ENCODE measurements at places on chromosomes 6 and 20.

DNA sequence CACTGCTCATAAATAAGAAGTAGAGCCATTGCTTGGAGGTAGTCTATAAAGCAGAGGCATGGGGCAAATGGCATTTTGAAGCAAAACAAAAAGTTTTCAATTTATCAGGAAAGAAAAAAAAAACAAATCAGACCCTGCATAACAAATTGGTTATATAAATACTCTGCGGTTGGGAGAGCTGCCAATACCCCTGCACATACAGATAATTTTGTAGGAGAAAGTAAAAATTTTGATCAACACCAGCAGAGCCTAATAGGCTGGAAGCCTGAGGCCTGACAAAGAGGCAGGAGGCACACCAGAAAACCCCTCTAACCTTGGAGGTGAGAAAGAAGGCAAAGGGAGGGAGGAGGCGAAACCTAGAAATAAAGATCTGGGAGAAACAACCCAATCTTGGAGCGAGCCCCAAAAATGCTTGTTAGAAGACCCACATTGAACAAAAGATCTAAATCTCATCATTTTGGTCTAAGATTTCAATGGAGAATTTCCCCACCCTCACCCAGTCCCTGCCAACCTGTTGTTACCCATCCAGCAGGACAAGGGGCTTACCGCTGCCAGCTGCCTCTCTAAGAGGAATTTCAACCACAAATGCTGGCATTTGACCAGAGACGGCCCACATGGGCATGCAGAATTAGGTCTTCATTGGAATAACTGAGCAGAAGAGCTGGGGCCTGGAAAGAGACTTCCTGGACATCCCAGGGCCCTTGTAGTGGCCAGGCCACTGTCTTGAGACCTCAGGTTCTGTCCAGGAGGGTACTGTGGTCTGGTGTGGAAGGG, 28.4 kb downstream of the FOXA2 start:
- DNase-seq, result no peak

- no peak for DNase-seq
These were observed 169.5 kb upstream of the LAMA2 start for GRCh38 chr6:128713461-128713860.

GRCh38 chr20:23569570-23569969, 1.3 kb upstream of the CST9L start:
- DNase-seq, result no peak

DNA sequence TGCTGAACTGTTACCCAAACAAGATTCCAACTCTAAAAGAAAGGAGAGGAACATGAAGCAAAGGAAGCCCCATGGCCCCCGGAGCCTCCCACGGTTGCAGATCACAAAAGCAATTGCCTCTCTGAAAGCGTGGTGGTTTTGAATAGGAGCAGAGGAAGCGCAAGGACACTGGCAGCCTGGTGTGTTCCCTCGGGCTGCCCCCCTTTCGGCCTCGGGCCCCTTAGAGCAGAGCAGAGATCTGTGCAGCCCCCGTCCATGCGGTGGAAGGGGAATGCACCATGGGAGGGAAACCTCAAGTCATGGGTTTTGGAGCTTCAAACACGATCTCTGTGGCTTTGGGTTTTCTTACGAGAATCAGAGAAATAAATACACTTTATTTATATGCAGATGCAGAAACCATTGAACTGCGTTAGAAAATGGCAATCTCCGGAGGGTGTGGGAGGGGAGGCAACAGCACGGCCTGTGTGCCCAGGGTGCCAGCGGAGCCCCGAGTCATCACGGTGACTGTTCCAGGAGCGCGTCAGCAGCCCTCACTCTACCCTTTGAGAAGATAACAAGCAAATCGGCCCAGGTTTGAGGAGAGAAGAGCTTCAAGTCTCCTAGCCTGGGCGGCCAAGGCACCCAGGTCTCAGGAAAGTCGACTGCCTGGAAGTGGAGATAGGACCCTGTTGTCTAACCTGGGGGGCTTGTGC, 20.5 kb downstream of the FOXF2 start:
- DNase-seq, result no peak

DNA sequence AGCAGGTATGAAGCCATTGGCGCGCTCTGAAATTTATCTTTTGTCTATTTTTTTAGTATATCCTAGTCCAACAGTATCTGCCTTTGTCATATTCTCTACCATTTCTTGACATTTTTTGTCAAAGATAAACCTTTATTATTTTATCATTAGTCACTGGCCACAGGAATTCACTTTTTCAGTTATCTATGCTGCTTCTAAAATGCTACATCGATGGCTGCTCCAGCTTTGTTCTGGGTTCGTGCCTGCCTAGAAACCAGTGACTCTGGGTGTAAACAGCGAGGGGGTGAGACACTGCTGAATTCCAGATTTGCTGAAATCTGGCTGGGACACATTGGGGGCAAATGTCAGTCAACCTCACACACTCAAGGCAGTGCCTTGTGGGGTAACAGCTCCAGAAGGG, 193.4 kb downstream of the CDC5L start:
- no peak for DNase-seq

- no peak for DNase-seq
These were observed 18.4 kb upstream of the ULBP3 start for GRCh38 chr6:150087336-150087735.

- DNase-seq, result no peak
These were observed 11.2 kb upstream of the ZNFX1 start for GRCh38 chr20:49288784-49289696.

- DNase-seq, result no peak
These were observed 69.3 kb upstream of the STMND1 start for GRCh38 chr6:17032590-17032987.

- DNase-seq, result no peak
These were observed 190.8 kb downstream of the TBC1D32 start for GRCh38 chr6:121143476-121143875.

DNA sequence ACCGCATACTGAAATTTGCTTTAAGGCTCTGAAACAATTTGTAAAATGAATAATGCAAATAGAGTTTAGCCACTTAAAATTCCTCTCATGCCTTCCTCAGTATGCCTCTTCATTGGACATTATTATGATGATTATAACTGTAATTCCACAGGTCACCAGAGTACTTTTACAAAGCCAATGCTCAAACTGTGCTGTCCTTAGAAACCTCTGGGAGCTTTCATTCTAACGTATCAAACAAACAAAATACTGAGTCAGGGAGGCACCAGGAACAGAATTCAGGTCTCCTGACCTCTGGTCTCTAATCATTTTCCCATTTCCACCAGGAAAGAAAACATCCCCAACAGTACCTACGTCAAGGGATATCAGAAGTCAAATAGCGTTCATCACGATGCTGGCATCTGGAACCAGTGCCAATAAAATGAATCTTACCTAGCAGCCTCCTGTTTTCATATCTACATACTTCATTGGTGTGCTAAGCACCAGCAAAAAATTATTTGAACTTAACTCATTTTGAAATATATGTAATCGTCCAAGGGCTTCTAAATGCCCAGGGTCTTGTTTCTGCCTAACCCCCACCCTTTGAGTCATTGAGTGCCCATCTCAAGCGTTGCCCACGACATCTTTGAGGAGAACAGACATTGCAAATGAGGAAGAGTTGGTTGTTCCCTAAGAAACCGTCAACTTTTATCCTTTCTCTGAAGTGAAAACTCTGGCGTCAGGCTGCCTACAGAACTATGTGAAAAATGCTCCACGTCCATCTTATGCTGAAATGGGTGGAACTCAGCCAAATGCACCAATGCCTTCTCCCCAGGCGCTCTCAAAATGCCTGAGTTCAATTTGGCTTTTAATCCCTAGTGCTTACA, 37.9 kb downstream of the NEDD9 start:
- DNase-seq, result no peak

- no peak for DNase-seq
These were observed 54.2 kb upstream of the TRIM26 start for GRCh38 chr6:30267423-30267822.

GRCh38 chr20:16292226-16292880, 280.9 kb downstream of the KIF16B start:
- DNase-seq, result no peak

DNA sequence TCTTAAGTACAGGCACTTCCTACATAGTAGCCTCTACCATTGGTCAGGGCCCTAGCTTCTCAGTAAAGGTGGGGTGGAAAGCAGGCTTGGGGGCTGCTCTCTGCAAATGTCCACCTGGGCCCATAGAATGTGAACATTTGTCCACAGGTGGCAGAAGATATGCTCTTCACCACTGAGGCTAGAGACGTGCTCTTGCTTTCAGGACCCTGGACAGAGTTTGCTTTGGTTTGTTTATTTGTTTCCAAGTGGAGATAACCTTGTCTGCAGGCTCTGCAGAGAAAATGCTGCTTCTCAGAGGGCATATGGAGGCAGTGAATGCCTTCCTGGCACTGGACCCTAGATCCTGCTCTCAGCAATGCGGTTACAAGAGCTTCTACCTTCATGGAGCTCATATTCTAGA, 129.0 kb downstream of the F13A1 start:
- no peak for DNase-seq

Data from T-helper 9 cell (primary cell).